ENCODE measurements at places on chromosomes 6 and 20. TPM values are rescaled to one million over a fixed set of nuclear protein-coding genes. Genes with fewer than 3 reads are reported as not detected.

DNA sequence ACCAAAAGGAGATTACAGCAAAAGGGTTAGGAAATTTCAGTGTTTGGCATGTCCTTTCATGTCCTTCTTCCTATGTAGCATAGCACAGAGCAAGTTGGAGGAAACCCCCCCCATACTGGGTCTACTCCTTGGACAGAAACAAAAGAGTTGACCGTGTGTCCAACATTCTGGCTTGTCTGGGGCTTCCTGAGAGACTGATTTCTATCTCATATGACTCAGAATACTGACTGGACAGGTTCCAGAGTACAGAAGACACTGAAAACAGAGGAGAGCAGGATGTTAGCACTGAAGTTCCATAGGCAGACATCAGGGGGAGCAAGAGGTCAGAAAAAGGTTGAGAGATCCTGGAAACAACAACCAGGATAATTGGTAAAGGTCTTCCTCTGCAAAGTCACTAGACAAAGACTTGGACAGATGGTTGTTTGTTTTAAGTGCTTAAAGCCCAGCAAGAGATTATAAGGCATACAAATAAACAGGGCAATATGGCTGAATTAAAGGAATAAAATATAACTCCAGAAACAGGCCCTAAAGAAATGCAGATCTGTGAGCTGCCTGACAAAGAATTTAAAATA lies 48.4 kb downstream of the USP49 start:
- peak; percentile 34 for DNase-seq

Gene NKX2-2
- not detected for total RNA-seq

Gene PTCRA
- 0.24 TPM for total RNA-seq

DNA sequence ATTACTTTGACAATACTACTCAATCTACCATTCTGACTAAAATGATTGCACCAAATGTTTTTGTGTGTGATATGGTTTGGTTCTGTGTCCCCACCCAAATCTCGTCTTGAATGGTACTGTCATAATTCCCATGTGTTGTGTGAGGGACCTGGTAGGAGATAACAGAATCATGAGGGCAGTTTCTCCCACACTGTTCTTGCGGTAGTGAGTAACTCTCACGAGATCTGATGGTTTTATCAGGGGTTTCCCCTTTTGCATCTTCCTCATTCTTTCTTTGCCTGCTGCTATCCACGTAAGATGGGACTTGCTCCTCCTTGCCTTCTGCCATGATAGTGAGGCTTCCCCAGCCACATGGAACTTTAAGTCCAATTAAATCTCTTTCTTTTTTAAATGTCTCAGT lies 20.8 kb downstream of the SYCP2 start:
- no peak for DNase-seq

- DNase-seq, result no peak
Observed at GRCh38 chr6:165717732-165718465, 54.9 kb upstream of the PDE10A start.

GRCh38 chr6:105681061-105681460 lies 278.2 kb upstream of the PREP start:
- no peak for DNase-seq

Gene LRRC1
- total RNA-seq, result 0.29 TPM

- DNase-seq, result no peak
Observed at GRCh38 chr6:152078804-152079203, 271.3 kb downstream of the ESR1 start.

Gene PPP1R16B
- total RNA-seq, result 89.9 TPM

Gene FAM162B
- not detected for total RNA-seq

GRCh38 chr6:126440923-126441322 lies 101.0 kb downstream of the CENPW start:
- DNase-seq, result no peak

DNA sequence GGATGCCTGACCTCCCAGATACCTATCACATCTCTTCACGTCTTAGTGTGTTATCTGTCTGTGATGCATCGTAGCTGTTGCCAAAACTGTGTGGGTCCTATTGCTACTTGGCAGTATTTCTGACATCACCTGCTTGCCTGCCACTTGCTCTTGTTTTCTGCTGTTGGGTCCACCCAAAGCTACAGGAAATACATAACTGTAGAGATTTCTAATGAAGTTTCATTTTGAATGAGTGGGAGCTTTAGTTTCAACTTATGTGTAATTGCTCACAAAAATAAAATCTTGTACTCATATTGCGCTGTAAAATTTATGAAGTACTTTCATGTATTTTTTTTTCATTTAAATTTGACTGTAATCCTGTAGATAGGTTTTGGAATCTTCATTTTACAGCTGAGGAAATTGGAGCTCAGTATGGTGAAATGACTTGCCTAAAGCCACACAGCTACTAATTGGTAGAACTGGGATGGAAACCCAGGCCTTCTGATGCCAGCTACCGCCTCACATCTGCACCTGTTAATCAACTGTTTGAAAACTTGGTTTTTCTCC lies 113.6 kb upstream of the MAN1A1 start:
- DNase-seq, result peak; percentile 75

Gene C4B
- total RNA-seq, result 3.1 TPM

Gene GSTA3
- total RNA-seq, result not detected

DNA sequence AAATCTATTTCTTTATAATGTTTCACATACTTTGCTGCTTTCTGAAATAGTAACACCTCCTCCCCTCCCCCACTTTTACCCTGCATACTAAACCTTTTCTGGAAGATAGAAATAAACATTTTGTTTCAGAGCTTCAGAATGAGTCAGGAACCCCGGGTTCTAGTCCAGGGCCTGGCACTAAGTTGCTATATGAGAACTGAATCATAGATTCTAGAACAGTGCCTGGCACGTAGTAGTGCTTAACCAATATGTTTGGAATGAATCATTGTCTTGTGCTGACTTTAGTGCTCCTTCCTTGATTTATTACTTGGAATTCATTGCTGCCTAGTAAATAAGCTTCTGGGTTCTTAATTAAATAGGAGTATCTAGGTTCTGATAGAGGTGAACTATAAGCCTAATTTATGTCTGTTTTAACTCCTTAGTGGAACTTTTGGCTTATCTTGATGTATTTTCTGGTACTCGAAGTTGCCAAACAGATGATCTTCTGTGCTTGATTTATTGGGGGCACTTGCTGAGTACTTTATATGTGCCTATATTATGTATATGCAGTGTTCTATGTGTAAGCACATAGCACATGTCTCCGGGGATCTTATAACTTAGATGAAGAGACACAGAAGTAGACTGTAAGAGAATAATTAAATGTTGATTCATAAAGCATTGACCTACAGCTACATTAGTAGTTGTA lies 18.6 kb downstream of the TAB2 start:
- no peak for DNase-seq

- no peak for DNase-seq
Observed at GRCh38 chr6:137792160-137793033, 74.7 kb upstream of the TNFAIP3 start.

Gene LY6G5C
- total RNA-seq, result 1.7 TPM

GRCh38 chr6:356828-357251 lies 34.7 kb upstream of the IRF4 start:
- no peak for DNase-seq

GRCh38 chr6:40912158-40912946 lies 126.7 kb downstream of the UNC5CL start:
- DNase-seq, result peak; percentile 19

GRCh38 chr20:25992146-25992545 lies 295.5 kb upstream of the ZNF337 start:
- DNase-seq, result no peak

- no peak for DNase-seq
Observed at GRCh38 chr6:28871335-28872156, 52.2 kb downstream of the TRIM27 start.

DNA sequence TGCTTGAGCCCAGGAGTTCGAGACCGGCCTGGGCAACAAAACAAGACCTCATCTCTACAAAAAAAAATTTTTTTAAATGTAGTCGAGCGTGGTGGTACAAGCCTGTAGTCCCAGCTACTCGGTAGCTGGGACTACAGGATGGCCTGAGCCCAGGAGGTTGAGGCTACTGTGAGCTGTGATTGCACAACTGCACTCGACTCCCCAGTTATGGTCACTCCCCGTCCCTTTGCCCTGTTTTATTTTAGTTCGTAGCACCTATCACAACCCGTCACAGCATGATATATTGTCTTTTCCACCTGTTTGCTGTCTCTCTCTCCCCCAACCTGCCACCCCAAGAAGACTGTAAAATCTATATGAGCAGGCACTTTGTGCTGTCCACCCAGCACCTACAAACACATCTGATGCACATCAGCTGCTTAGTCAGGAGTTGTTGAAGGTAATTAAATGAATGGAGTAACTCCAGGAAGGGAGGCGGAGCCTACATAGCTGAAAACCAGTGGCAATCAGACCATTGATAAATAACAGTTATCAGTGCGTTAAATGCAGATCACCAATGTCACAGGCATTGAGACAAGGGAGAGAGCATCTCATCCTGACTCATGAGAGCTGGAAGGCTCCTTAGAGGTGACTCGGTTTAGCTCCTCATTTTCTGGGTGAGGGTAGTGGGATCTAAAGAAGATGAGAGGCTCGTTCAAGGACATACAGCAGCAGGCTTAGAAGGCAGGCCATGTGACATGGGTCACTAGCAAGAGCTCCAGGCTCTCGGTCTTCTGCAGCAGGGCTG lies 14.4 kb upstream of the XRN2 start:
- no peak for DNase-seq

DNA sequence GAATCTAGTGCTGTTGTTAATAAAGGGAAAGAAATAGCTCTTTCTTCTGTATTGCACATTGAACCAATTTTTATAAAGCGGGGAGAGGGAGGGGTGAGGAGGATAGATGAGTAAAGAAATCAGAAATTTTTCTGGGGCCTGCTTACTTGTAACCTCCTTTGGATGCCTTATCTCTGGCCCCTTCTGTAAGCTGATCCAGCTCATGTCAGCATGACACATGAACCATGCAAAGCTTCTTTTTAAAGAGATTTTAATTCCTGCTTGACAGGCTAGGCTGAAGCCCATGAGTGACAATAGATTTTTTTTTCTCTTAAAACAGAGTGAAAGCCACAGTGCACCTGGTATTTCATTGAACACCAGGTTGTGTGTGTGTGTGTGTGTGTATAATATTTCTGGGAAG lies 325.3 kb downstream of the PRL start:
- DNase-seq, result no peak

Gene HLA-DOA
- total RNA-seq, result 73.3 TPM

Gene C6orf132
- 0.03 TPM for total RNA-seq

- no peak for DNase-seq
Observed at GRCh38 chr20:35991142-35991771, 22.9 kb downstream of the CNBD2 start.

GRCh38 chr6:157646012-157646411 lies 177.0 kb upstream of the SNX9 start:
- DNase-seq, result no peak

Gene CST4
- total RNA-seq, result not detected

DNA sequence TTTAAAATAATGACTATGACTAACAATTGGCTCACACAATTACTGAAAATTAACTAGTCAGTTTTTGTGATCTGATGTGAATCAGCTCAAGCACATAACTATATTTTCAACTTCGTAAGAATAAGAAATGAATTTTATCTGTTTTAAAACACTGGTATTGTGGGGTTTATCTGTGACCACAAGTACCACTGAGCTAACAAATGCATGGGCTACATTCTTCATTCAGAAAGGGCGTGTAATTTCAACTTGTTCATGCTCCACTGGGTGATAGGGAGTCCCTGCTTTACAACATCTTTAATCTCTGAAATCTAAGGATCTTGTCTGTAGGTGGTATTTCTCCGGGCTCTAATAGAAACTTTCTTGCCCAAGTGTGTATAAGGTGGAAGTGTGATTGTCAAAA lies 1311.5 kb upstream of the GJE1 start:
- no peak for DNase-seq

Gene GJA10
- total RNA-seq, result not detected

DNA sequence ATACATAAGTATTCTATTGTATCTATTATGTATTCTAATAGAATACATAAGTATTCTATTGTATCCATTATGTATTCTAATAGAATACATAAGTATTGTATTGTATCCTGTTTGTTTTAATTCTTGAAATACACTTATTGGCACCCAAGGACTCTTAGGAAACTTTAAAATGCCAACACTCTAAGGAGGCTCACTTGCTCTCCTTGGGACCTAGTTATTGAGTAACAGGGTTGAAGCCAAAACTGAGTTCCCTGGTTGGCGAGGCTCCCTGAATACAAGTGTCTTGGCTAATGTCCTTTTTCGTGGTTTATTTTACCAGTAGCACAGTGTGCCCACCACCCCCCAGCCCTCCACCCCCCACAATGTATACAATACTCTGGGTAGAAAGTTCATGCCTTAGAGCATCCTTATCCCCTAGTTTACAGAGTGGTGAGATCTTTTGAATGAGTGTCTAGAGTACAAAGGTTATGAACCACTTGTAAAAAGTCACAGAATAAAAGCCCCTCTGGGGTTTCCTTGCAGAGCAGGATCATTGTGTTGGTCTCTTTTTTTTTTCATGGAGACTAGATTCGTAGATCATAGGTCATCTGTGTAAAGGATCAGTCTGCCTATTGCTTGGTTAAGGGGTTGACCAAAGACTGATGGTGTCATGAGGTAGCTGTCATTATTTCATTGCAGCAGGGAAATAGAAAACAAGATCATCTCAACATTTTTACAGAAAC lies 32.5 kb upstream of the PRDM1 start:
- no peak for DNase-seq

- DNase-seq, result no peak
Observed at GRCh38 chr6:166105341-166106075, 62.1 kb downstream of the TBXT start.

Gene RBM38
- 104 TPM for total RNA-seq

DNA sequence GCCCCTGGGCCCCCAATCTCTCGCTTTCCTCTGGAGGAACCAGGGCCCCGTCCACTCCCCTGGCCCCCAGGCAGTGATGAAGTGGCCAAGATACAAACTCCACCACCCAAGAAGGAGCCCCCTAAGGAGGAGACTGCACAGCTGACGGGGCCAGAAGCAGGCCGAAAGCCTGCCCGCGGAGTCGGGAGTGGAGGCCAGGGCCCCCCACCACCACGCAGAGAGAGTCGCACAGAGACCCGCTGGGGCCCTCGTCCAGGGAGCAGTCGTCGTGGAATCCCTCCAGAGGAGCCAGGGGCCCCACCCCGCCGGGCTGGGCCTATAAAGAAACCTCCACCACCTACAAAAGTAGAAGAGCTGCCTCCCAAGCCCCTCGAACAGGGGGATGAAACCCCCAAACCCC lies 10.7 kb downstream of the PRRC2A start:
- no peak for DNase-seq

Gene PRIM2
- total RNA-seq, result 25.0 TPM

DNA sequence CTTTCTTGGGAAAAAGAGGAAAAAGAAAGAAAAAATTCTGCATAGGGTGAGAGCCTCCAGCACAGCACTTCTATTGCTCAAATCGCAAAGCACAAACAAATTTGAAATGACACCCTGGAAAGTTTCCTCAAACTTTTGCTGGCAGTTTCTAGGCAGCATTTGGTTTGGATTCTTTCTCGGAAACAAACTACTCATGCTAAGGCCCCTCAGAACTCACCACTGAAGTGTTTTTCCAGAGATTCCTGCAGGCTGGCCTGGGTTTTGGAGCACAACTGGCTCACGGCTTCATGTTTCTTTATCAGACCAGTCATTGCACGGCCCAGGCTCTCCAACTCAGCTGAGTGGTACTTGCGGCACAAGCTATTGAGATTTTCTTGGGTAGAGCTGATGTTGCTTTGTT lies 237.8 kb downstream of the SYNE1 start:
- DNase-seq, result no peak
